ENCODE measurements at places on chromosomes 3 and 15.

GRCh38 chr3:12918231-12918630, 76.9 kb upstream of the RPL32 start:
- H3K27me3 ChIP-seq = no peaks in the 10 kb centered on the region
- H3K4me1 ChIP-seq = peaks cover 14% of the 10 kb centered on the region
- peaks cover 4% of the 10 kb centered on the region for H3K36me3 ChIP-seq
- H3K4me3 ChIP-seq = no peak overlapping the region
- H3K27ac ChIP-seq = no peak overlapping the region

DNA sequence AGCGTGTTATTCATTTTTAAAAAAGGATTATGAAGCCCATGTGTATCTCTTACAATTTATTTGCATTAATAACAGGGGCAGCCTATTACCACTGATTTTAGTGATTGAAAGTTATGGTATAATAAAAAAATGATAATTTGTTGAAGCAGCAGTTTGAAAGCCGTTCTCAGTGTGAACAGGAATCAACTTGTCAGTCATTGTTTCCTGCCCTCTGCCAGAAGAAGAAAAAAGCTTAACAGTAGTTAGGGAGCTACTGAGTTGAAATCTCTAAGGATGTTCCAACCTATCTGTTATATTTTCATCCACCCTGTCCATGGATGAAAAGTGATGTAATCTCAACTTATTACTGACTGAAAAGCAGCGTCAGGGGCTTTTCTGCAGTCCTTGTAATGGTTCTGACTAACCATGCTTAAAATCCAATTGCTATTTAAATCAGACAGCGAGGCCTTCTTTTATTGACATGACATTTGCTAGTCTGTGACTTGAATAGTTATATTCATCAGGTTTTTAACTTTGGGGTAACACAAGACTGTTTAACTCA, 486.7 kb downstream of the ROBO2 start:
- no peaks in the 10 kb centered on the region for H3K4me1 ChIP-seq
- DNase-seq = no peak
- H3K4me3 ChIP-seq = no peak overlapping the region
- no peaks in the 10 kb centered on the region for H3K27me3 ChIP-seq
- no peak overlapping the region for H3K27ac ChIP-seq
- no peaks in the 10 kb centered on the region for H3K36me3 ChIP-seq

- peaks cover 2% of the 10 kb centered on the region for H3K27me3 ChIP-seq
- no peak overlapping the region for H3K27ac ChIP-seq
- no peak for DNase-seq
- H3K36me3 ChIP-seq = no peaks in the 10 kb centered on the region
- no peaks in the 10 kb centered on the region for H3K4me1 ChIP-seq
- no peak overlapping the region for H3K4me3 ChIP-seq
These were observed 256.4 kb downstream of the MEX3B start for GRCh38 chr15:81789403-81789802.

DNA sequence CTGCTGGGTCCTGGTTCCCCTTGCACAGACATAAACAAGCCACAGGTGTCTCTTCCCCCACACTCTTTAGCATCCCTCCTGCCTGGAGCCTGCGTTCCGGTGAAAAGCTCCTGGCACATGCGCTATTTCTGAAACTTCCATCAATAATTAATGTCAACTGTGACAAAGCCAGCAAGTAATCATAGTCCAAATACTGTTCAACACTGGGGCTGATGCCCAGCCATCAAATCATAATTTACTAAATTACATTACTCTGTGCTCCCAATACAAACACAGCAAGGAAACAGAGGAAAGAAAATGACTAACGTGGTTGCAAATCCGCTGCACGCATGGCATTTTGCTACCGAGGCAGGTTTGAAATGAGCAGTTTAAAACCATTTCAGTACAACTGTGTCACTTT, 294.7 kb downstream of the ERC2 start:
- no peak for DNase-seq
- H3K4me3 ChIP-seq = no peak overlapping the region
- no peak overlapping the region for H3K27ac ChIP-seq
- H3K4me1 ChIP-seq = no peaks in the 10 kb centered on the region
